ENCODE measurements at places on chromosomes 7 and 10. TPM values are rescaled to one million over a fixed set of nuclear protein-coding genes. Genes with fewer than 3 reads are reported as not detected.

- no peak for DNase-seq
Observed at GRCh38 chr10:131977323-131978096, 4.2 kb downstream of the BNIP3 start.

GRCh38 chr7:44390701-44391100, 65.3 kb upstream of the CAMK2B start:
- no peak for DNase-seq

- no peak for DNase-seq
Observed at GRCh38 chr7:158808126-158808525, 21.2 kb downstream of the ESYT2 start.

The ABCB8 gene
- 21.8 TPM for polyA plus RNA-seq

GRCh38 chr7:105691082-105691679, 109.9 kb upstream of the EFCAB10 start:
- peak; percentile 42 for DNase-seq

DNA sequence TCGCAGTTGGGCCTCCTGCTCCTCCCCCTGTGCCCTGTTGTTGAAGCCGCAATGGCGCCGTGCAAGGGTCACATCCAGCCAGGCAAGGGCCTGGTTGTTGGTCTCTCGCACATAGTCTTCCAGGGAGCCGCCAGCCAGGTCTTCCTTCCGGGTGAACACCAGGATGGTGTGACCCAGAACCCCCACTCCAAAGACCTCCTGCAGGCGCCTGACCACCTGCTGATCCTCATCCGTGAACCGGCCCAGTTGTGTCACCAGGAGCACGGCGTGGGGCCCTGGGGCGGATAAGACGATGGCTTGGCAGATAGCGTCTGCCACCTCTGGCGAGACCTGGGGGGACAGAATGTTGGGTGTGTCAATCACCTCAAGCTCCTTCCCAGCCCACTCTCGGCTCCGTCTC, 4.2 kb downstream of the GIMAP6 start:
- DNase-seq: no peak

- DNase-seq: no peak
Observed at GRCh38 chr10:78544423-78545090, 510.9 kb downstream of the RPS24 start.

DNA sequence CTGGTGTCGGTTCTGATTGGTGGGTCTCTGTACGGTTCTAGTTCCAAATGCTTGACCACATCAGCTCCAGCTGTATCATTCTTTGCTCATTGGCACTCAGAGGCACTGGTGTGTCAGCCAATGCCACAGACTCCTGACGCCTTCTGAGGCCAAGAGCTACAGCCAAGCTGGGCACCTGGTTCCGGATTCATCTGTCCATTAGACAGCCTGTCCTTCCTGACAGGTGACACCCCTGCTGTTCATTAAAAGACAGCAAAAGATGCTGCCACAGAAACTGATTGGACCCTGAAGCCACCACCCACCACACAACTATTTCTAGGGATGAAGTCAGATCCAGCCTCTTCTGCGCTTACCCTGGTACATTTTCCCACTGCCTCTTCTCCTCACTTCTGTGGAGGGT, 35.6 kb downstream of the COL13A1 start:
- no peak for DNase-seq

The UBE2D1 gene
- polyA plus RNA-seq: 32.9 TPM

GRCh38 chr7:138838166-138838565, 40.2 kb upstream of the ATP6V0A4 start:
- peak; percentile 17 for DNase-seq

DNA sequence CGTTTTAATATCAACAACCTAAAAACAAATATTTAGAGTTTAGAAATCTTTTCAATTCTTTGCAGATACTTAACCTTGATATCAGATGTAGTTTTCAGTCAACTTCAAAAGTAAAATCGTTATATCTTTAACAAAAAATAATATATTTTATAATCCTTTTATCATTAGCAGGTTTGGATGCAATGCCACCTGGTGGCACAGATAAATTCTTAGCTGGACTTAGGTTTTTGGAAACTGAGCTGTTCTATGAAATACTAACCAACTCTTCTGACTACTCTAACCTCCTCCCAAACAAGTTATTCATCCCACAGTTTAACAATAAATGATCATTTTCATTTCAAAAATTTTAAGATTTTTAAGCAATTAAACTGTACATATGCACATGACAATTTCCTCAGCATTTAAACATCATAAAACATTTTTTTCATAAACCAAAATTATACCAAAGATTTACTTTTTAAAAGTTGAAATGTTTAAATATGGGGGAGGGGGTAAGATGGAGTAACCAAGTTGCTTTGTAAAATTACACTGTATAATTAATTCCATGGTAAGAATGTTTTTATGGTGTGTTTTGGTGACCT, 56.9 kb downstream of the HIBADH start:
- DNase-seq: peak; percentile 35

DNA sequence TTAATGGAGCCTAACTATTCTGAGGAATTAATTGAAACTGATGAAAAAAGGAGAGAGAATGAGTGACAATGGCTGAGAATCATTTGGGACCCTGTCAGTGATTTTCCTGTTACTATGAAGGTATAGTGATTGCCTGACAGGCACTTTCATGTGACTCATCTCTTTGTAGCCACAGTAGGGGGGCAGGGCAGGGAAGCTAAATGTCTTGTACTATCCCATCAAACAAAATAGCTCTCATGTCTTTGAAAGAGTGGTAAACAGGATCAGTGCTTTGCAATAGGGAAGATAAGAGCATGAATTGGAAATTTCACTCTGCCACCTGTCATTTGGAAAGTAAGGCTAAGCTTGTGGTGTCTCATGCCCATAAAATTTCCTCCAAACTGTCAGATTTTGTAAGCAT, 94.5 kb upstream of the GSDME start:
- DNase-seq: no peak

The LMOD2 gene
- polyA plus RNA-seq: not detected

DNA sequence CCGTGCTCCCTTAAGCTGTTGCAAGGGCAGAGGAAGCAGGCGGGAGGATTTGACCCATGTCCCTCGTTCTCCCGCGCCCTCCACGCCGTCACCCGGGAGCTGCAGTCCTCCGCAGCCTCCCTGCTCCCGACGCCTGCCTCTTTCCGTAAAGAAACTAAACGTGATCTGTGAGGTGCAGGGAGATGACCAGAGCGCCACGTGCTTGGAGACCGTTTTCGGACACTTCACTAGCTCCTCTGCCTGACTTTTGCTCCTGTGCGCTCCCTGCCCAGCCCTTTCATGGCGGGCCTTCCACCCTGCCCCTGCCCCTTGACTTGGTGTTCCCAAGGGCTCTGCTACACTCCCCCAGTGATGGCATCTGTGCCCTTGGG, 171.2 kb downstream of the LSM5 start:
- DNase-seq: no peak

DNA sequence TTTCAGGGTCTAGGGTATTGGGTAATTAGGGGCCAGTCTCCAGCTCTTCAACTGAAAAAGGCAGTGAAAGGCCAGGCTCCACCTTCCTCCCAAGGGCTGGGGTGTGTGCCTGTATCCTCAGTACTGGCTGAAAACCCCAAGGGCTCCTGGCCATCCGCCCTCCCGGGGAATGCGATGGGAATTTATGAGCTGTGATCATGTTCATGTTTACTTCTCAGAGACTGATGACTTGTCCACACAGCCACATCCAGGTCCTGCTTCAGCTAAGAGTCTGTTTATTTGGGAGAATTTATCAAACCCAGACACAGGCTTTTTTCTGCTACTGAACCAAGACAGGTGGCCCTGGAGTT, 91.7 kb downstream of the CCDC3 start:
- no peak for DNase-seq

The GHITM gene
- 164 TPM for polyA plus RNA-seq

The PGAM2 gene
- polyA plus RNA-seq: 3.4 TPM

DNA sequence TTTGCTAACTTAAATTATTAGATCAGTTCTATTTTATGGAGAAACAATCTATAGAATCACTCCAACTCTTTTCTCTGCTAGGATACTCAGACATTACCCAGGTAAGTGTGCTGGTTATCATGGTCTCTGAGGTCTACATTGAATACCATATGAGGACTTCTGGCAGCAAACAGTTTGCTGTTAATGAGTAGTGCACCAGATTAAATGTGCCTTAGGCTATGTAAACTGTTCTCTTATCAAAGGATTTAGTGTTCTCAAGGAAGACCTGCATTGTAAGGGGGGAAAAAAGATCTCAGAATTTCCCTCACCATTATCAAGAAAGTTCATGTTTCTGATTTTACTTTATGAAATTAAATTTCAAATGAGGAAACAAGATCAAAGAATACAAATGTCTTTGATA, 107.5 kb downstream of the ITGB8 start:
- DNase-seq: no peak

DNA sequence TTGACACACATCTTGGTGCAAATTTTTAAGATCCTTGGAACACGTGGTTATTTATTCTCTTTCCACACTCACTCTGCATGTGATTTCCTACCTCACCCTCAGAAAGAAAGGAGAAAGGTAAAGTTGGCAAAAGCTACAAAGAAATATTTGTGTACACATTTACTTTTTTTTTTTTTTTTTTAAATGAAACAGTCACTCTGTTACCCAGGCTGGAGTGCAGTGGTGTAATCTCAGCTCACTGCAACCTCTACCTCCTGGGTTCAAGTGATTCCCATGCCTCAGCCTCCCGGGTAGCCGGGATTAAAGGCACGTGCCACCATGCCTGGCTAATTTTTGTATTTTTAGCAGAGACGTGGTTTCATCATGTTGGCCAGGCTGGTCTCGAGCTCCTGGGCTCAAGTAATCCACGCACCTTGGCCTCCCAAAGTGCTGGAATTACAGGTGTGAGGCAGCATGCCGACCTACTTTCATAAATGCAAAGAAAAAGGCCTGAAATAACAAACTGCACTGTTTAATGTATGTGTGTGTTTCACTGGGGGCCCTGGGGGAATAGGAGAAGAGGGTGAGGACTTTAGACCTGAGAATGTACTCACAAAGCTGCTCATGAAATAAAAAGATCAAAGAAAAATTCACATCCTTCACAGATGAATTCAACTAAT, 71.6 kb upstream of the GRID1 start:
- DNase-seq: no peak

DNA sequence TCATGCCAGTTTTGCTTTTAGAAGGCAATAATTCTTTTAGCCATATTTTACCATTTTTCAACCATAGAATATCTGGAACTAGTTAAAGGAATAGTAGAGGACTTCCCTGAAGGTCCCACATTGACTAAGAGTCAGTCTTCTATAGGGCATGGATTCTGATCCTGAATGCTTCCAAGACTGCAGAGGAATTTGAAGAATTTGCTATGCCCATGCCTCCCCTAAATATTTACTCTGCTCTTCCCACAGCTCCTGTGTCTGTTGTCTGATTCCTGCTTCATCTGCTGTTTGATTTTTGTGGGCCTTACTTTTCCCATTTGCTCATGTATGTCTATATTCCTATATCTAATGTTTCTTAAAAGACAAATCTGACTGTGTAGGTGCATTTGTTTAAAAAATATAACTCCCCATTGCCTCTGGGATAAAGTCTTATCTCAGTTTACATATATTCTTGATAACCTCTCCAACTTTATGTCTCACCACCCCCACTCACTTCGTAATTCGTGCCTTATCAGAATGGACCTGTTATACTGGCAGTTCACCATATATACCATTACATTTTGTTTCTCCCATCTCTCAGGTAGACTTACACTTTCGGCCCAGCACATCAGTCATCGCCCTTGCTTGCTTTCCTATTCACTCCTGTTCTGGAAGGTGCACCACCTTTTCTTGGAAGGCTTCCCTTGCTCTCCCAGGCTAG, 33.9 kb downstream of the LRRC4 start:
- no peak for DNase-seq

DNA sequence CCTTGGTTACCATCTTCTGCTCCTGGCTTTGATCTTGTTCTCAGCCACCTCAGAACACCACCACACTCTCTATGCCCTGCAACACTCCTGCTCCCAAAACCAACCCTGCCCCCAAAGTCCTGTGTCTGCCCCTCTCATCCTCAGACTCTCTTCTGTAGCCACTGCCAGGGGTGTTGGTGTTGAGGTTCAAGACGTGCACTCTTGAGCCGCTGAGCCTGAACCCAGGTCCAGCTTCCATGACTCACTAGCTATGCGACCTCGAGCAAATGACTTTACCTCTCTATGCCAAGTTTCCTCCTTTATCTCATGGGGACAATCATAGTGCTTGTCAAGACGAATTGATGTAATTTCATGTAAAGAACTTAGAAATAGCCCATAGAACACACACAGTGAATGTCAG, 840 bp upstream of the ATP6V0A4 start:
- DNase-seq: no peak

- DNase-seq: no peak
Observed at GRCh38 chr7:30665449-30665848, 16.8 kb downstream of the CRHR2 start.

- peak; percentile 73 for DNase-seq
Observed at GRCh38 chr7:101017064-101017777, 2.7 kb upstream of the MUC17 start.

The VWA2 gene
- polyA plus RNA-seq: 2.8 TPM

- no peak for DNase-seq
Observed at GRCh38 chr7:104958371-104958865, 55.6 kb upstream of the KMT2E start.

DNA sequence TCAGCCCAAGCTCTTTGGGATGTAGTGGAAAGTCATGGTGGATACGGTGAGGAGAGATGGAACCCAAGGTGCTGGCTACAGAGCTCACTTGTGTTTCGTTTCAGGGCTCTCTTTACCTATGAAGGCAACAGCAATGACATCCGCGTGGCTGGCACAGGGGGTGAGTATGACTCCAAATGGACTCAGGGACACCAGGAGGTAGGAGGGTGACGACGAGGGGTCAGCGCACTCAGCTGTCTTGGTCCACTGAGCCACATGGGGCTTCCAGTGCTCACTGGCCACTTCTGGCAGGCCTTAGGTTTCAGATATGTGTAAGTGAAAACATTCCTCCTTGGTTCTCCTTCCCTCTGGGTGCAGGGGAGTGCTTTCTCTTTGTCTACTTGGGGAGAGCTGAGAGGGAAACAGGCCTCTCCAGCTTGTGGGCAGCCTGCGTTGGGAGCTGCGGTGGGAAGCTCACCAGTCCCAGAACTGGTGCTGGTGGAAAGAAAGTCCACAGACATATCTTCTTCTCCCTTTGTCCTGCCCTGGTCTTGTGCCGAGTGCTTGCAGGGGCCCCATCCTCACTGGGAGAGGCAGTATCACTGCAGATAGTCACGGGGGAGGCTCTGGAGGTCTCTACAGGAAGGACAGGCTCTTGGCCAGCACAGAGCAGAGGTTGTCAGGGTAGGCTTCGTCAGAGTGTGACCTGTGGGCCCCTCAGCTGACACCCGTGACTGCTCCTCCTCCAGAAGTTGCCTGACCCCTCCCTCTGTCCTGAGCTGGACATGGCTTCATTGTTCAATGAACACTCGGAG, 5.8 kb downstream of the DBNL start:
- no peak for DNase-seq

The CALHM1 gene
- polyA plus RNA-seq: 0.06 TPM

DNA sequence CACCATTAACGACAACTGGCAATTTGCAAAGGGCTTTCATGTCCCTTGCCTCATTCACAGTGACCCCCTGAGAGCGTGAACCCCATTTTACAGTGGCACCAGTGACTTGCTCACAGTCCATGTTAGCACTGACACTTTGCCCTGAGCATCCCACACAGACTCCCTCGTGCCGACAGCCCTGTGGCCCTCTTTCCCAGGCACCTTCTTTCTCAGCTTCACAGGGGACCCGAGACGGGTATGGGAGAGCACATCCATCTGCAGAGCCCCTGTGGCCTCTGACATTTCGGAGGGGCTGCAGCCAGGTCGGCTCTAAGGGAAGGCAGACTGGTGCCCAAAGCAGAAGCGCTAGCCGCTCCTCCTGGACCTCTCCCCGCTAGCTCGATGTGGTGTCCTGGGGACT, 10.8 kb downstream of the LOXL4 start:
- no peak for DNase-seq

The SPDYE16 gene
- polyA plus RNA-seq: 7.2 TPM

- no peak for DNase-seq
Observed at GRCh38 chr7:128882134-128882533, 19.5 kb downstream of the ATP6V1F start.
